Smooth muscle cell of the pulmonary artery (primary cell): ENCODE measurements at places on chromosomes 7 and 10. TPM values are rescaled to one million over a fixed set of nuclear protein-coding genes. Genes with fewer than 3 reads are reported as not detected.

The LIPF gene
- not detected in 2 replicates for total RNA-seq

The AMPH gene
- total RNA-seq: 0.13 and 0.78 TPM in 2 replicates

The GJD4 gene
- total RNA-seq: 0.10 TPM in 1 of 2 replicates, not detected in the other

The TMEM254 gene
- 8.7 and 9.5 TPM in 2 replicates for total RNA-seq

The ZNF425 gene
- 2.5 and 3.7 TPM in 2 replicates for total RNA-seq

The OLAH gene
- 0.26 TPM in 1 of 2 replicates, not detected in the other for total RNA-seq

The HMX3 gene
- not detected in 2 replicates for total RNA-seq

The MDFIC gene
- total RNA-seq: 30.8 and 38.2 TPM in 2 replicates

The KLF14 gene
- total RNA-seq: not detected in 2 replicates

The CCL24 gene
- not detected in 2 replicates for total RNA-seq

The C10orf143 gene
- 0.13 and 0.30 TPM in 2 replicates for total RNA-seq

The TAS2R3 gene
- total RNA-seq: 2.0 and 2.4 TPM in 2 replicates
